Thoracic aorta endothelial cell (primary cell): ENCODE measurements at places on chromosomes 3 and 15. TPM values are rescaled to one million over a fixed set of nuclear protein-coding genes. Genes with fewer than 3 reads are reported as not detected.

Gene TMEM212
- total RNA-seq: not detected in 2 replicates

Gene TEX55
- total RNA-seq: not detected in 2 replicates

Gene ADCY5
- not detected in 2 replicates for total RNA-seq

Gene CCR9
- not detected in 2 replicates for total RNA-seq

Gene SLC51A
- total RNA-seq: not detected in 2 replicates

Gene ABI3BP
- total RNA-seq: 36.0 and 40.6 TPM in 2 replicates

Gene LRRIQ4
- under 0.01 and 0.07 TPM in 2 replicates for total RNA-seq

Gene PLD1
- total RNA-seq: 134 and 173 TPM in 2 replicates

Gene DUOX1
- under 0.01 TPM in 1 of 2 replicates, not detected in the other for total RNA-seq

Gene PLCH1
- total RNA-seq: 0.14 and 0.27 TPM in 2 replicates

Gene CPNE9
- total RNA-seq: not detected in 2 replicates

Gene CLSTN2
- under 0.01 and 0.07 TPM in 2 replicates for total RNA-seq

Gene TRPM1
- 0.14 and 0.27 TPM in 2 replicates for total RNA-seq

Gene RBPMS2
- total RNA-seq: 0.13 and 0.65 TPM in 2 replicates

Gene AMT
- 0.65 and 0.66 TPM in 2 replicates for total RNA-seq

Gene AGBL1
- not detected in 2 replicates for total RNA-seq

Gene WNT7A
- not detected in 2 replicates for total RNA-seq
